Fibroblast of skin of left biceps (primary cell): ENCODE measurements at places on chromosomes 12 and 14.

DNA sequence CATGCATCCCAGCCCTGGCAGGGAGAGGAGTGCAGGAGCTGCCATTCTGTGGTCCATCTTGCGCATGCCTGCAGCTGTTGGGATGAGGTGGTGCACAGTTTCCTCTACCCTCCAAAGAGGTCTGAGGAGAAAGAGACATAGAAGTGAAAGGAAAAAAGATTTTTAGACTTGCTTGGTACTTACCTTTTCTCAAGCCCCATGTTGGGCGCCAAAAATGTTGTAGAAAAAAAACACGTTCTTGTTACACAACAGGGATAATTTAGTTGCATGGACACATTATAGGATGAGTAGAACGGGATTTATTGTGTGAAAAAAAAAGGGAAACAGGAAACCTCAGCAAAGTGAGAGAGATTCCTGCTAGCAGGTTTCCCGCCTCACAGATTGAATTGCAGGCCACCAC, 244.4 kb upstream of the GARIN2 start:
- DNase-seq: peak; percentile 7

- DNase-seq: no peak
Observed at GRCh38 chr12:3418609-3419390, 72.2 kb upstream of the PRMT8 start.

DNA sequence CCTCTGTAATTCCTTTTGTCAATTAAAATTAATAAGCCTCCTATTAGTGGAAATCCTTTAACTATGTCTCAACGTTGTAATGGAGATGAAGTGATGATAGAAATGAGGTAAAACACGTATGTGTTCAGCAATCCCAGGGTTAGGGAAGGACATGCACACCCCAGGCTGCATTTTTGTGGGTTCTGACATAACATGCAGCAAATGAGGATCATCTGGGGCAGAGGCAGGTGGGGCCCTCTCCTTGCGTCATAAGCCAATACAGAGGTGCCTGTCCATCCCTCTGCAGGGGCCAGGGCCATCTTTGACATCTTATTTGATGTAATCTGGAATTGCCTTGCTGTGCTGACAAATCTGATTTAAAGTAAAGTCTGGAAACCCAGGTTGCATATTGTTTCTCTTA, 73.2 kb downstream of the MYRFL start:
- peak; percentile 83 for DNase-seq

GRCh38 chr12:93229494-93230325, 148.0 kb upstream of the NUDT4 start:
- DNase-seq: peak; percentile 54

- no peak for DNase-seq
Observed at GRCh38 chr14:59116984-59117415, 71.5 kb upstream of the DAAM1 start.

- no peak for DNase-seq
Observed at GRCh38 chr12:106022568-106023012, 116.2 kb downstream of the NUAK1 start.

GRCh38 chr14:74980731-74981461, 21.8 kb upstream of the EIF2B2 start:
- no peak for DNase-seq

GRCh38 chr12:116376354-116377193, 99.1 kb upstream of the MED13L start:
- DNase-seq: no peak

DNA sequence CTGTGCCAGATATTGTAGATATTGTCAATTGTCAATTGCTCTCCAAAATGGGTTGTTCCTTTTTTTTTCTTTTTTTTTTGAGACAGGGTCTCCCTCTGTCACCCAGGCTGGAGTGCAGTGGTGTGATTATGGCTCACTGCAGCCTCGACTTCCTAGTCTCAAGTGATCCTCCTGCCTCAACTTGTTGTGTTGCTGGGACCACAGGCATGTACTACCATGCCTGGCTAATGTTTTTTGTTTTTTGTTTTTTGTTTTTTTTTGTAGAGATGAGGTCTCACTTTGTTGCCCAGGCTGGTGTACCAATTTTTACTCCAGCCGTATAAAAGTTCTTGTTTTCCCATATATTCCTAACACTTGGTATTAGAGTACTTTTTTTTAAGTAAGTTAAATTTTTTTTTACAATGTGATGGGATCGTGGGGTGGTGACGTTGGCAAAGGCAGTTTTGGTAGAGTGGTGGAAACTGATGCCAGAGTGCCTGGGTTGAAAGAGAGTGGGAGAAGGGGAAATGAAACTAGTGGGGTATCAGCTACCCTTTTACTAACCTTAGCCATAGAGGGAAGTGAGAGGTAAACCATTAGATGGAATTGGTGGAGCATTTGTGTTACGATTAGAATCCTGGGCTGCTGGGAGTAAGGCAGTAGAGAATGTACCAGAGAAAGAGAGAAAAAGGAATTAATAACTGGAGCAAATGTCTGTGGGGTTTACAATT, 33.0 kb upstream of the CFAP54 start:
- DNase-seq: no peak

GRCh38 chr12:49680075-49680474, 27.1 kb downstream of the FMNL3 start:
- DNase-seq: no peak

DNA sequence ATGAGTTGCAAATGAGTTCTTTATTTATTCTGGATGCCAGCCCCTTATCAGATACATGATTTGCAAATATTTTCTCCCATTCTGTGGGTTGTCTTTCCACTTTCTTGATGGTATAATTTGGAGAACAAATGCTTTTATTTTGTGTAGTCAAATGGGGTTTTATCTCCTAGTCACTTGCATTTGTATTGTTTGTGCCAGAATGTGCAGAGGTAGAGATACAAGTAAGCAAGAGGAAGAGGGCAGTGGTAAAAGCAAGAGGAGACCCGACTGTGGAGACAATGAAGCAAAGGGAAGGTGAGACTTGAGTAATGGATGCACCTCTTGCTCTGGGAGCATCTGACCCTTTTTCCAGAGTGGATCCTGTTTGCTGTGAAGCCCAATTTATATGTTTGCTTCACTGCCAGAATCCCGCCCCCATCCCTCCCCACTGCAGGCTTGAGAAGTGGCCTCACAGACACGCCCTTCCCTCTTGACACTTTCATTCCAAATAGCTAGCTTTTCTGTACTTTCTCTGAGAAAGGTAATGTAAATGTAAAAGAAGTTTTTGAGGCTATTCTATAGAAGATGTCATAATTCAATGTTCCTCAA, 786 bp upstream of the PFKM start:
- no peak for DNase-seq

- DNase-seq: no peak
Observed at GRCh38 chr14:36518031-36518585, 1.9 kb downstream of the NKX2-1 start.

- no peak for DNase-seq
Observed at GRCh38 chr14:61253064-61253738, 27.9 kb downstream of the TMEM30B start.

GRCh38 chr12:91923864-91924263, 221.8 kb downstream of the BTG1 start:
- no peak for DNase-seq

DNA sequence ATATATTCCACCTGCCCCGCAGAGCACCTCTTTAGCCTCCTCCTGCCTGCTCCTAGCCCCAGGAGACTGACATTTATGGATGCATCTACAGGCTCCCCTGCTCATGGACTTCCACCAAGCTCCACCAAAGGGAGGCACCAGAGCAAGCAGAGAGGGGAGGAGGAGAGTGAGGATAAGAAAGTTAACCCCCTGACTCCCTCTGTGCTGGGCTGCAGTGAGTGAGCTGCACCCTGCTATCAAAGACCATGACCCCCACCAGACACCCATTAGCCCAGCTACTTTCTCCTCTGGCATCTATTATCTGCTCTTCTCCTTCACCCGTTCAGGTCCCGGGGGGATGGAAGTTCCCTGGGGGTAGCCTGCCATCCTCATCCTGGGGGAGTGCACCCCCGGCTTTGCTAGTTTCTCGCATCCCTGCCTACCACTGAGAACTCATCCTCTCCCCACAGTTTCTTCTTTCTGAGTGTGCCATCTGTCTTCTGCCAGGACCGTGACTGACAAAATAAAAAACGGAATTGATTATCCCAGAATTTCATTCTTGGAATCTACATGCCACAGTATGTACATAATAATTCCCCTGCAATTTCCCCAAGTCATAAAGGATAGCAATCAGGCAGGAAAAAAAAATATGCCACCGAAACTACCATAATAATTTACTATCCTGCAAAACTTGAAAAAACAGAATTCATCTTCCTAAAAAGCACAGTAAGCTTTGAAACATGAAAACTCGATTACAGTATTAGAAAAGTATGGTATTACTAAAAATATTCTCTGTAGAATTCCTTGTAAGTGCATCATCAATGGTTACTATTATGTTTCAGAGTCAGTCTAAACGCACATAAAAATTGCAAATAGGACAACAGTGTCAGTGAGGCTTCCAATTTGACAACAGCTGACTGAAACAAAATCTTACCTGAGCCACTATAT, 45.2 kb downstream of the FOXN3 start:
- DNase-seq: no peak

DNA sequence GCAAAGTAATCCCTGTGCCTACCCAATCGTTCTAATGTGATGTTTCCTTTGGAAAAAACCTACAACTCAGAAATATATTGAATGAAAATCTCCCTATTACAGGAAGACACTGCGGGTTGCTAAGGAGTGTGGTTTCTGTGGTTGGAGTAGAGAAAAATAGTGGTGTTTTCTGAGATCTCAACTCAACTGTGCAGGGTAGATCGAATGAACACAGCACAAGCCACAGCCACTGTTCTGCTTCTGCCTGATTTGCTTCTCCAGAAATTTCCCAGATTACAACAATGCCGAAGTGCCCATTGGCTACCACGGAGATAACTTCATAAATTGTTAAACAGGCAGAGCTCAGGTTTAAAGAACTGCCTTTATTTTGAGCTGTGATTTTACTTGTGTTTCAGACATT, 480.4 kb downstream of the DIO2 start:
- no peak for DNase-seq

DNA sequence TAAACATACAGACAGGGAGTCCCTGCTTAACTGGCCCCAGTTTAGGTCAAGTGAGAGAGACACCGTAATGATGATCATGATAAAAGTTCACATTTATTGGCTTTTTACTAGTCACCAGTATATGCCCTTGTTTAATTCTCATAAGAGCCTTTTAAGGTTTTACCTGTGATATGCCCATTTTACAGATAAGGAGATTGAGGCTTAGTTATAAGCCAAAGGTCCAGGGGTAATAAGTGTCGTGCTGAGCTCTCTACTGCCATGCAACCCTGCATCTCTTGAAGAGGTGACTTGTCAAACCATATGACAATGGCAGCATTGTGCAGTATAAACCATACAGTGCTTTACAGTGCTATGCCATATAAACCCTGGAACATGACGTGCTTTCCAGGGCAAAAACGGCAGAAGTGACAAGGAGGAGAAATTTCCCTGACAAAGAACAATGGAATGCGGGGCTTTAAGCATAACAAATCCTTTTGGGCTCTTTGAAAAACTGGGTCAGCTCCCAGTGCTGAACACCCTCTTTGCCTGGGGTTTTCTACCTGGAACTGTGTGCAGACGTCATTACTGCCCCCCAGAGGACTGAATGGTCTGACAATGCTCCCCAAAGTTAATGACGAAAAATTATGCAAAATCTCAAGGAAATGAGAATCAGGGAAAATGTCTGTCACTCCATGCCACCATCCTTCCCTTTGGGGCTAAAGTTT, 59.7 kb upstream of the C14orf132 start:
- no peak for DNase-seq

DNA sequence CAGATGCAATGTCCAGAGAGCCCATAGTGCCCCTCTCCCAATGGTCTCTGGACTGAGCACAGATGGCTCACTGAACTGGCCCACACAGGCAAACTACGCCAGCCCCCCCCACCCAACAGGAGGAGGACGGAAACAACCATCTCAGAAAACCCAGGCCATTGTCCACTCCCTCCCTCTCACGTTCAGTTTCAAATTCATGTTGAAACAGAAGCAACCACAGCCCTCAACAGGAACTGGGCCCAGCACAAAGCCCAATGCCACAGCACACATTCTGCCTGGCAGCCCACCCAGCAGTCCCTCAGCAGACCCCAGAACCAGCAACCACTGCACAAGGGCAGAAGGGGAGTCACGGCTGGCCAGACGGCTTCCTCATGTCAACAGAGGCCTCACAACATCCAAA, 10.6 kb downstream of the CCDC88C start:
- no peak for DNase-seq

GRCh38 chr12:67803278-67803993, 154.9 kb downstream of the DYRK2 start:
- DNase-seq: no peak

GRCh38 chr12:121600702-121601336, 20.0 kb upstream of the KDM2B start:
- DNase-seq: no peak

- DNase-seq: no peak
Observed at GRCh38 chr12:64639466-64639865, 29.2 kb downstream of the RASSF3 start.

DNA sequence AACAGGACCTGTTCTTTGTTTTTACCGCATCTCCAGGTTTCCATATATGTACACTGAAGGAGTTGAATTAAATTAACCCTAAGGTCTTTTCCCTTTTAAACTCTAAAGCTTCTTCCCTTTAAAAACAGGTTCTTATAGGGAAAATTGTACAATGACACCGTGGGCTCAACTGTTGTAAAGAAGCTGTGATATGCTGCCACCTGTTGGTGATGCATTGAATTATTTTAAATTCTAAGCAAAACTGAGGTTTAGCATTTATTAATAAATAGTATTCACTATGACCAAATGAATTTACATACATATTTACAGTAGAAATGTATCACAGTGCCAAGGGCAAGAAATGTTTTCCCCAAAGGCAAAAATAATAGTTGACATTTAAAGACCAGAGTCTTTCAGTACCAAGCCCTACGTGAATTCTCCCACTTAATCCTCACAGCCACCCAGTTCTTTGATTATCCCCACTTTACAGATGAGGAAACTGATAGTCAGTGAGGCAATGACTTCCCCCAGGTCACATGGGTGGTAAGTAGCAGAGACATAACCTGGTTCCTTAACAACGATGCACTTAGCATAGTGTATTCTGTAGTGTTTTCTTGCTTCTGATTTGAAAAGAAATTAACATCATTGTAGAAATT, 35.7 kb upstream of the TMEM263 start:
- peak; percentile 9 for DNase-seq

DNA sequence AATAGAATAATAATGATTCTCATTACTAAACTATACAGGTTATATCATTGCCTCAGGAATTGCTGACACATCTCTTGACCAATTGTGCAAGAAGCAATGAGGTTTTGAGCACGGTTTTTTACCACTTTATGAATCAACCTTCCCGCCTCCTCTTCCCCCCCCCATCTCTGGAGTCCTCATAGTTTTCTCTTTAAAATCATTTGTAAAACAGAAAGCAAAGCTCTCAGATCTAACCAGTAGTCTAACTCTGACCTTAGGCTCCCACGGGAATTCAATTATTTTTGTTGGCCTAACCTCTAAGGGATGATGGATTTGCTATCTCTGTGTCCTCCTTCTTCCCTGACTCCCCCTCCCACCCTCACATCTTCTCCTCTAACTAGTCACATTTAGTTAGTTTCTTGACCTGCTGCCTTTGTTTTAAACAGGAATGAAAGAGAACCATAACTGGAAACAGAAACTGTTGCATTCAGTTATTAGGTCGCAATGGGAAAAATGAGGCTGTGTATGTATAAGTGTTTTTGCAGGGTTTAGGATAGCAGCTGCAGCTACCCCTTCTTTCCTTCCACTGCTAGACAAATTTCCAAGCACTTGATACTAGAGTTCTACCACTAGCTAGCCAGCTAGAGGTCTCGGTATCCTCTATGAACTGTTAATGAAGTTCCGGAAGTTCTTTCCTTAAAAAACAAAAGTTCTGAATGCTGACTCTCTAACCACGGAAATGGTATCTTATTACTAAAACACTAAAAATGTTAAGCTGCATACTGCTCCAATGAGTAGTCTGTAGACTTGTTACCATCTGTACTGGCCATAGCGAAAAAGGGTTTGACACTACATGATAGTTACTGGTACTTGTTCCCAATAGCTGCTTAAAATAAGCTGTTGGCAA, 65.4 kb downstream of the TAOK3 start:
- DNase-seq: peak; percentile 83
